ENCODE measurements at places on chromosomes 3 and 15.

DNA sequence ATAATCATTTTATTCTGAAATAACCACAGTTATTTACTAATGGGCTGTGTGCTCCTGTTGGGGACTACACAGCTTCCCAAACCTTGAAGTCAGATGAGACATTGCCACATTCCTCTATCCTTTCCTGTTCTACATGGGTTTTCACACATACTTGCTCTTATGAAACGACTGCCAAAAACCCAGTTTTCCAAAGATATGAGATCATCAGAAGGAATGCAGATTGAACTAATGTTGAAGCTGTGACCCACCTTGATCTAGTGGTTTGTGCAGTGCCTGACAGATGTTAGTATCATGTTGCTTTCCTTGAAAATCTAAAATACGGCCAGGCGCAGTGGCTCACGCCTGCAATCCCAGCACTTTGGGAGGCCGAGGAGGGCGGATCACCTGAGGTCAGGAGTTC is 144.6 kb downstream of the VGLL4 start:
- DNase-seq, result no peak

DNA sequence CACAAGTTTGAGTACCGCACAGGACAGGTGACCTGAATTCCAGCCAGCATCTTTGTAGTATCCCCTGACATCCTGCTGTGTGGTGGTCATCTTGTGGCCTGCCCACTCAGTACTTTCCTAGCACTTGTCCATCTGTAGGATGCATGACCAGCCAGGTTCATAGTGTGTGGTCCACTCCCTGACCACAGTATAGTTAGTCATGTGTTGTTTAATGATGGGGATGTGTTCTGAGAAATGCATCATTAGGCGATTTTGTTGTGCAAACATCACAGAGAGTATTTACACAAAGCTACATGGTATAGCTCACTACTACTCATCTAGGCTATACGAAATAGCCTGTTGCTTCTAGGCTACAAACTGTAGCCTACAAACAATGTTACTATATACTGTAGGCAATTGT is 16.9 kb upstream of the RBPMS2 start:
- DNase-seq, result no peak

DNA sequence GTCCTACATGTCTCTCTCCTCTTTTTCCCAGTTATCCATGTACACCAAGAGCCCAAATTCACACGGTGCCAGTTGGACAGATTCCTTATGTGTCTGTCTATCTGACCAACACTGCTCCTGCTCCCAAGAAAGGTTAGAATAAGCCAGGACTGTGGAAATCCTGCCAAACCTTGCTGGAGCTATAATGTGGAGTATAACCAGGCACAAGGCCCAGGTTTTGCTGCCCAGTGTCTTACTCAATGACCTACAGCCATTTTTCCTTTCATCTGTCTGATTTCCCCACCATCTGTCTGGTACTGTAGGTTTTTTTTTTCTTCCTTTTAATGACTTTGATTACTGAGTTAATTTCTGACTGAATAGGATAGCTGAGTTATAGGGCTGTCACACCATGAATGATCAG is 26.5 kb upstream of the MINDY4B start:
- no peak for DNase-seq

GRCh38 chr3:152203652-152204051 is 65.1 kb upstream of the MBNL1 start:
- DNase-seq, result no peak

DNA sequence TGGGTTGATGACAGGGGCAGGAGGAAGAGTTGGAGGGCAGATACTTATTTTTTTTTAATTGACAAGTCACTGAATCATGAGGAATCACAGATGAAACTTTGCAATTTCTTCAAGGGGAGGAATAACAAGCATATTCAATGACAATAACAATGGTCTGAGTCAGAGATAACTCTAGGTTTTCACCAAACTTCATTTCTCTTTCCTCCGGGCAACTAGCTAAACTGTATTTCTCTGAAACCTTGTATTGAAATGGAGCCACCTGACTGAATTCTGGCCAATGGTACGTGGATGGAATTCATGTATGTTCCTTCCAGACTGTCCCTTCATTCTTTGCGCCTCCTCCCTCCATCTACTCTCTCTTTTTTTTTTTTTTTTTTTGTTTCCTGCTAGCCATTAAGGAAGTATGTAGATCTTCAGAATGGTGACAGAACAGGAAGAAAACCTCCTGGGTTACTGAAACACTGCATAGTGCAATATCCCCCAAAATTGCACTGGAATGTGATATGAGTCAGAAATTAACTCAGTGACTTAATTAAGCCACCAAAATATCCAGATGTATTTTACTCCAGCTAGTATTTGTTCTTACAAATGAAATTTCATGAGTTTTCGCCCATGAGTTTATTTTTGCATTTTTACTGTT is 495.4 kb downstream of the OTOL1 start:
- no peak for DNase-seq

- no peak for DNase-seq
Measured at GRCh38 chr3:140117096-140117526, 182.1 kb downstream of the CLSTN2 start.

DNA sequence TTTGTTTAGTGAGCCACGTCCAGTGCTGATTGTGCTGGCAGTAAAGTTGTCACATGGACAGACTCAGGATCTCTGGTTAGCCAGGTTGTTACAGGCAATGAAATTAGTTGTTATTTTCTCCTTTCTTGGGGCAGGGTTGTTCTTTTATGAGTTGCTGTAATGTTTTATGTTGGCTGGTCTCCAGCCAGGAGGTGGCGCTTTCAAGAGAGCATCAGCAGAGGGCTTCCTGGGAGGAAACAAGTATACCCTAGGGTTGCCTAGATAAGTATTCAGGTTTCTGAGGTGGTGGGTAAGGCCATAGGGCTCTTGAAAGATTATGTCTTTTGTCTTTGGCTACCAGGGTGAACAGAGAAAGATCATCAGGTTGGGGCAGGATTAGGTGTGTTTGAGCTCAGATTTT is 14.5 kb upstream of the CFAP20DC start:
- no peak for DNase-seq

DNA sequence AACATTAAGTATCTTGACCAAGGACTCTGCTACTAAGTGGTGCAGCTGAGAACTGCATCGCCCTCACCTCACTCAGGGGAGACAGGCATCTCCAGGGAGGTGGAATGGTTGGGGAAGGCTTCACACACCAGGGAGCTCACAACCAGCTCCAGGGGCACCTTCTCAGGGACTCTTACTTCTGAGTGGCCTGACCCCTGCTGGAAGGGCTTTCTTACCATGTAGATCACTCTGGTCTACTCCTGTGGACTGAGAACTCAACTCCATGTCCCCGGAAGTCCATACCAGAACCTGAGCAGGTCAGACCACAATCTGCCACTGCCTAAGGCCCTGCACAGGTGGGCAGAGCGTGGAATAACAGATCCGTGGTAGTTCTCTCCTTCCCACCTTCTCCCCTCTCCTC is 140.5 kb downstream of the TLE3 start:
- DNase-seq, result no peak

GRCh38 chr3:37752649-37753025 is 109.0 kb upstream of the CTDSPL start:
- DNase-seq, result no peak

Measured in NCI-H1436 treated with DMSO at 0.1 percent for 48 hours (cell line).